AG04449 (cell line): ENCODE measurements at places on chromosomes 6 and 20.

DNA sequence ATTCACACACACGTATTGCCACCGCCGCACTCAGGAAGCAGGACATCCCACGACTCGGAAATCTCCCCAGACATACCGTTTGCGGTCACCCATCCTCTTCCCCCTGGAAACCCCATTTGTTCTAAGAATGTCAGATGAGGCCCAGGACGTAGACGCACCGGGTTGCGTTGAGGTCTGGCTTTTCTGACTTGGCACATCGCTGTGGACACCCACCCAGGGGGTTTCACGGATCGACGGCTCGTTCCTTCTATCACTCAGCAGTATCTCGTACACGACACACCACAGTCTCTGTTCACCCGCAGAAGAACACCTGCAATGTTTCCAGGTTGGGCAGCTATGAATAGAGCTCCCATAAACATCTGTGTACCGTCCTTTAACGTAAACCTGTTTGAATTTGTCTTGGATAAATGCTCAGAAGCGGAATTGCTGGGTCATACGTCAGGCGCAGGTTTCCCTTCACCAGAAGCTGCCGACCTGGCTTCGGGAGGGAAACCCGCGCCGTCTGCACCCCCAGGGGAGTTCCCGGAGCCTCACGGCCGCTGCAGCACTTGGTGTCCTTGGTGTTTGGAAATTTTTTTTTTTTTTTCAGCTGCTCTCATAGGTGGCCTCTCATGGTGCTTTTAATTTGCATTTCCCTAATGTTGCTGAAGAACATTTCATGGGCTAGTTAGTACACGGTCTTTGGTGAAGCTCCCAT lies 9.3 kb upstream of the EEF1A2 start:
- no peak for DNase-seq

DNA sequence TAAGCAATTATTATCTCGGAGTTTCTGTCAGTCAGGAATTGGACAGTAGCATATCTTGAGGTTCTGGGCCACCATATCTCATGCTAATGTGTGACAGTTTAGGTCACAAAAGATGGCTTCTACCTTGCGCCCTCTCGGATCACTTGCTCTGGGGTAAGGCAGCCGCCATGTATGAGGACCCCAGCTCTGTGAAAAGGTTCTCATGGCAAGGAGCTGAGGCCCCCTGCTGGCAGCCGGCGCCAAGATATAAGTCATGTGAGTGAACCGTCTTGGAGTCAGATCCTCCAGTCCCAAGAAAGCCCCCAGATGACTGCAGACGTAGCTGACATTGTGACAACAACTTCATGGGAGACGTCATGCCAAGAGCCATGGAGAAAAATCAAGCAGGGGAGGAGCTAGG lies 670.8 kb downstream of the KIF16B start:
- no peak for DNase-seq

- DNase-seq: peak; percentile 88
Observed at GRCh38 chr6:75183099-75183541, 22.7 kb downstream of the COL12A1 start.

DNA sequence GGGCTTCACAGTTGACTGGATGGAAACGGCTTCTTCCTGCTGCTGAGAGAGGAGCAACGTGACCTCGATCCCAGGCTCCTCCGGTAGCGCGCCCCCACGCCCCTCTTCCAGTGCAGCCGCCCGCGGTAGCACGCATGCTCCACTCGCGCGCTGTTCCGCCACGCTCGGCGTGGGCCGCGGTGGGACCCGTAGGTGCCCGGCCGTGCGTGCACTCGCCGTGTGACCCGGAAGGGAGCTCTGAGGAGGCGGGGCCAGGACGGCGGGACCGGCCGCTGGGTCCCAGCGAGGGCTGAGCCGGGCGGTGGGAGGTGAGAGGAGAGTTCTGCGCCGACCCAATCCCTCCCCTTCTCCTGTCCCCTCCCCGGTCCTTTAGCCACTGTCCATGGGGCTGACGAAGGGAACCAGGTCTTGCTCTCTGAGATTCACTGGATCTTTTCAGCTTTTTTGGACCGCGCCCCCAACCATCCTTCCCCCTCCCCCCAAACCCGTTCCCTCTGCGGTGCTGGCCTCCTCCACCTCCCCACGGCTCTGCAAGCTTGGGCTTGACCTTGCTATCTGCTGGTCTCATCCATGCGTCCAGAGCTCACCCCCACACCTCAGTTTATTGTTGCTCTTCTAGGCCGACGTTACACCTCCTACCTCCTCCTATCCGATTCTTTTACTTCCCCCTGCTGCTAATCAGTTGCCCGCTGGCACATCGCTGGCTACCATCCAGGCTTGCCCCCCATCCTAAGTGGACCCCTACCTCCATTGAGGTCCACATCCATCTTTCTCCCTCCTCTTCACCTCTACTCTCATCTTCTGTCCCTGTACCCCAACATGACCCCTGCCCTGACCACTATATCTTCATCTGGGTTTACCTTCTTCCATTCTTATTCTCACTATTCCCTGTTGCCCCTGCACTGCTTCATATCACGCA lies at the start of gene CUL9:
CUL9 (plus strand) TSS at position 255 of the 919 bp plus-strand sequence. CDS start 2,115 bp downstream, outside the sequence.
- DNase-seq: no peak

GRCh38 chr6:41036186-41036585 lies 2.8 kb downstream of the UNC5CL start:
- DNase-seq: no peak

DNA sequence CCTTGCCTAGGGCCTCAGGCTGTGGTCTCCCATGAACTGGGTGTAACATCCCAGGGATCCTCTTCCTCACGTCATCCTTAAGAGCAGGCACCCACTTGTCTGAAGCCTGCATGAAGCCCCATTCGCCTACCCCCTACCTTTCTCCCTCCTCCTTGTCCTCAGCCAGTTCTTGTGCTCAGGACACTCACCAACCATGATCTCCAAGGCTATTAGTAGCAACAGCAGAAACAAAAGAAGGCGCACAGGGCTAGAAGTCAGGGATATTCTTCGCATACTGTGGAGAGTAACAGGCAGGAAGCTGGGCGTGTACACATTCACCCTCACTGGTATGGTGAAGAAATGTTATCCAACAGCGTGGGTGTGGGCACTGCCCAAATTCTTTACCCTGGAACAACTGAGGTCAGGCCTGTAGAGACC lies 7.3 kb downstream of the RAET1E start:
- DNase-seq: no peak

DNA sequence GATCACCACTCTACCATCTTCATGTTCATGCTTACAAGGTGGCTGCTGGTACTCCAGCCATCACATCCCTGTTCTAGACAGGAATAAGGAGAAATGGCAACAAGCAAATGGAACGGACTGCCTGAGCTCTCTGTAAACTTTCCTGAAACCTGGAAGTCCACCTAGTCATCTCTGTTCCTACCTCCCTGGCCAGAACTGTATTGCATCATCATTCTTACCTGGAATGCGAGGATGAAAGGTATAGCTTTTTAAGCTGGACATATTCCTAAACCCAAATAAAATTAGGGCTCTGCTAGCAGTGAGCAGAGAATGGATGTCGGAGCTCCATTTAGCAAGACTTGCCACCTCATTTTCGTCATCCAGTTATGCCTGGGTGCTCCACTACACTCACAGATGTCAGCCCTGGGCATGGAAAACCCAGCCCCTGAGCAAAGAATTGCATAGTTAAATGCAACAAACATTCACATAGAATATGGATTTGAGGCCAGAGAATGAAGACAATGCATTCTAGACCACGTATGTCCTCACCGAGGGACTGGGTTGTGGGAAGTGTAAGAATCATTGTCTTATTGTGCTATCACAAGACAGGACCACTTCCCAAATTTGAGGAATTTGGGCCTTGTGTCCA lies 214.3 kb upstream of the CDYL start:
- no peak for DNase-seq

GRCh38 chr6:64411226-64411625 lies 775.6 kb downstream of the PHF3 start:
- no peak for DNase-seq

DNA sequence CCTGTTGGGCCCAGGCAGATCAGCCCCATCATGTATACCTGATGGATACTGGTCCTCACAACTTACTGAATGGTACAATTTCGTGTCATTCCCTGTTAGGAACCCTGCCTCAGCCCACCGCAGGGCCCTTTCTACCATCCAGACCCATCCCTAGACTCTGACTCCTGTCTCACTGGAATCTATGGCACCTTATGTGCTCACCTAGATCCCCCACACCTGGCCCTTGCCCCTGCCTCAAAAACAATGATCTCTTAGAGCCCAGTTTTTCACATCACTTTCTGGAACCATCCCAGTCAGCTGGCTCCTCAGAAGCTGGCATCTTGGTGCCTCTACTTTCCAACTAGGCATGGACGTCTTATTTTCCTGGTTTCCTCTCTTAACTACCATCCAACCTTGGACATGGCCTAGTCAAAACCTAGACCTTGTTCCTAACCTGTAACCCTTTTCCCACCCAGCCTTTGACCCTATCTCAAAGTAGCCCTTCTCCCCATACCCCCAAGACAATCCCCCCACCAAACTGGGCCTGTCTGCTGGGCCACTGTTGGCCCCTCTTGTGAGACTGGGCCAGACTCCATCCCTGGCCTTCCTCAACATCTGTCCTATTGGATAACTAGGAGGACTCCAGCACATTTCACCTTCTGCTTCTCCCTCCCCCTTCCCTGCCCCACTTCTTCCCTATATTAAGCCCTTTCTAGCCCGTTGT lies 981 bp downstream of the HM13 start:
- DNase-seq: no peak

DNA sequence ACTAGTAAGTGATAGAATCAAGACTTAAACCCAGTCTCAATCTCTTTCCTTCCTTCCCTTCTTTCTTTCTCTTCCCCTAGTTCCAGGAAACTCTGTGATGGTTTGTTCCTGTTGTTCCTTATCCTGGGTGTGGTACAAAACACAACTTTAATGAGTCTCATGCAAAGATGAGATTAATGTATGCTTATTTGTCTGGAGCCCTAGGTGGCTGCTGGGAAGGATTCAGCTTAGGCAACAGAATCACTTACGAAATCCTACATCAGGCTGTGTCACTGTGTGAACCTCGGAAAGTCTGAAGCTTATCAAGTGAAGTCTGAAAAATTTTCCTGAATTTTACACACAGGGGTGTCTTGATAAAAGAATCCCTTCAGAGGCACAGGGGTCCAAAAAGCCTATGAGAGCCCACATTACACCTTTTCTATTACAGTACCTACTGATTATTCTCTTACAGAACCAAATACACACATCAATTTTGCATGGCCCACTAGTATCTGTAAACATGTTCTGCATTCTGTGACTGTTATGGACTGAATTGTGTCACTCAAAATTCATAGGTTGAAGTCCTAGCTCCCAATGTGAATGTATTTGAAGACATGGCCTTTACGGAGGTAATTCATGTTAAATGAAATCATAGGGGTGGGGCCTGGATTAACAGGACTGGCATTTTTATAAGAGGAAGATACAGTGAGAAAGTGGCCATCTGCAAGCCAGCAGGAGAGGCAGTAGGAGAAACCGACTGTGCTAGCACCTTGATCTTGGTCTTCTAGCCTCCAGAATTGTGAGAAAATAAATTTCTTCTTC lies 144.7 kb downstream of the MYB start:
- DNase-seq: no peak

- DNase-seq: no peak
Observed at GRCh38 chr6:149915970-149916865, 6.7 kb downstream of the RAET1G start.
